NCI-H187 treated with DMSO at 0.1 percent for 48 hours (cell line): ENCODE measurements at places on chromosomes 11 and 22.

DNA sequence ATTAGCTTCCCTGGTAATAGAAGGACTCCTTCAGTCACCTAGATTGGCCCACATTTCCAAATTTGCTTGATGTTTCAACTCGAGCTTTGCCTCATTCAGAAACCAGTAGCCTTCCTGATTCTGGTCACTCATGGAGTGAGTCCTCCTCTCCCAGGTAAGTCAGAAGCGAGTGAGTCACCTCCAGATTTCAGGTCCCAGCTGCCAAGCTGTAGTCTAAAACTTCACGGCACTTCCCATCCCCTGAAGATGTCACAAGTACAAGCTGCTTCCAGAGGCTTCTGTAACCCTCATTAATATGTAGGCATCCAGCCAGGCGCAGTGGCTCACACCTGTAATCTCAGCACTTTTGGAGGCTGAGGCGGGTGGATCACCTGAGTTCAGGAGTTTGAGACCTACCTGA is 23.5 kb downstream of the ARHGAP8 start:
- DNase-seq, result no peak

DNA sequence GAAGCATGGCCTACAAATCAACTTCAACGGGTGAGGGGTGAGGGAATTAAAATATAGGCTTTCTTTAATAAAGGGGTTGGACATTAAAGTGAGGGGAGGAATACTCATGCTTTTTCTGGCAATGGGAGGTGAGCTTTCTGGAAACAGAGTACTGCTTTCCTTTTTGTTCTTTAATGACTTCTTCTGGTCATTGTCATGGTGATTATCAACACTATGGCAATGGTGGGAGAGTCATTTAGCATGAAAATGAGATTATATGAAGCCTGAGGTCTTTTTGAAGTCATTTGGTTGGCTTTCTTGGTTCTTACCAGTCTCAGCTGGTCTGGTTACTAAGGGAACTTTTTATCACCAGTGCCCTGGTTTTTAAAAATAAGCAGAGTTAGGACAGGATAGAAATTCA is 475.8 kb upstream of the LRRC4C start:
- DNase-seq, result no peak

- DNase-seq, result no peak
Measured at GRCh38 chr11:131602431-131602830, 232.0 kb downstream of the NTM start.

GRCh38 chr22:31958625-31959239 is 14.4 kb downstream of the YWHAH start:
- no peak for DNase-seq

DNA sequence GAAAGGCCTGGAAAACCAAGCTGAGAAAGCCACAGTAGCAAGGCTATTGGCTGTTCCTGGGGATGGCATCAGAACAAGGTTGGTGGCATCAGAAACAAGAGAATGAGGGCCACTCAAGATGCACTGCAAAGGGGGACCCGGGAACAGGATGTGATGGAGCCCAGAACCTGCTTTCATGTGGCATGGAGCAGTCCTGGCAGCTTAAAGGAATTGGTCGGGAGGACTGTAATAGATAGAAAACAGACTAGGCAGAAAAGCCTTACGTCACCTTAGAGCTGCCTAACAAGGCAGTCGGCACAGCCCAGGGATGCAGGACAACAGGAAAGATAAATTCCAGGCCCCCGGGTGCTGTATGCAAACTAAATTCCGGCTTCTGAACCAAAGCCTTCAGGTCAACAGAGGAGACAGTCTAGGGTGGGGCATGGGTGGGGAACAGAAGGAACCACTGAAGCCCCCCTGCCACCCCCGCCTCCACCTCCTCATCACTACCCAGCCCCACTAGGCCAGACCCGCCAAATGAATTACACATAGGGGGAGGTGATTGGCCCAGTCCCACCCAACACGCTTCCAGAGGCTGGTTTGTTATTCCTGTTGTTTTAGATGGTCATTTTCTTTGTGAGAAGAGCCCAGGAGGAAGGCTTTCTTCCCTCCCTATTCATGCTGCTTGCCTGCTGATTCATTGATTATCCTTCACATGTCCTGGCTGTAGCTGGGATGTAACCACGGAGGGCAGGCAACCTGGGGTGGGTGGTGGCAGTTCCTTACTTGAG is 25.7 kb upstream of the LRRC55 start:
- DNase-seq, result no peak

DNA sequence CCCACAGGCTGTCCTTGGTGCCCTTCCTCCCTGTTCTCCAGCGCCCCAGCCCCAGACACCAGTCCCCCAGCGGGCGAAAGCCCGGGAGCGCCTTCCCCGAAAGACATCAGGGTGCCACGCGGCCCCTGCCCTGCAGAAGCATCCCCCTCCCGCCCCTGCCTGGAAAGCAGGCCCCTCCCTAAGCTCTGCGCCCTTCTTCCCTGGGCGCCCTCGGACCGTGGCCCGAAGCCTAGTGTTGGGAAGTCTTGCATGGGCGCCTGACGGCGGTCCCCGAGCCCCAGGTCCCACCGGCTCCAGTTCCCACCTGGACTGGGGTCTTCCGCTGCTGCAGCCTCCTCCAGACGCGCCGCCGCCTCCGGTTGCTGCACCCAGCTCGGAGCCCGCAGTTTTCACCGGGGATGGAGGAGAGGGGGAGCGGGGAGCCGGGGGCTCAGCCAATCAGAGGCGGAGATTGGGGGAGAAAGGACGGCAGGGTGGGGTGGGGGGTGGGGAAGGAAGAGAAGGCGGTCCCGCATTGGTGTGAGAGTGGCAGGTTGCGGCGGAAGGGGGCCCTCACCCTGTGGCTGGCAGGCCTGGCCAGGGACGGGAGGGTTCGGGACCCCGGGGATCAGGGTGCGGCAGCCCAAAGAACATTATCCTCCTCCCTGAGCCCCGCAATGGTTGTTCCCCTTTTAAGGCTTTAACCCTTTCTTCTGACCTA is at the start of gene THY1:
Gene THY1 (minus strand): TSS at position 364 of the 700 bp plus-strand sequence. CDS start 2,267 bp downstream, outside the sequence.
- DNase-seq, result no peak

DNA sequence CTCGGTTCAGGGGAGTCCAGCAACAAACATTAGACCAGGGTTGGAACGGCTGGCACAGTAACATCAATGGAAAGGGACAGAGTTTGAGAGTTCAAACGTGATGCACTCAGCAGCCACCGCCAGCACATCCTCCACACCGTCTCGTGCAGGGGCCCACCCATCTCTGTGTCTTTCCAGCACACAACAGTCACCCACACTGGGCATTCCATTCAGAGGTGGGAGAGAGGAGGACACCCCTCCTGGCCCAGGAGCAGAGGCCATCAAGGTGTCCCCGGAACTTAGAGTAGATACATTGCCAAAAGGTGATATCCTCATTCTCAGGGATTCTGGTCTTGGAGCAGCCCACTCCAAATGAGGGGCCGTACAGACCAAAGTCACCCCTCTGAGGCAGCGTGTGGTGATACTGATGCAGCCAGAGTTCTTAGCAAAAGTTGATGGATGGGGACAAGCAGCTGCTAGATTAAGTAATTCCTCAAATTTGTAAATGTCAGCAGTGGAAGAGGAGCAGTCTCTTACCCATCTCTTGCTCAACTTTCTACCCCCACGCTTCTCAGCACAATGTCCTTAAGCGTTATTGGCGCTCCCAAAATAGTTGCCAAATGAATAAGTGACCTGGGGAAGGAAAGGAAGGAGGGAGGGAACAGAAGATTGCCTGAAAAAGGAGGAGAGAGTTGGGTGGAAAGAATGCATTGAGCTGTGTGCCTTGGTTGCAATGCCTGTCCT is 5.5 kb downstream of the SNAP29 start:
- no peak for DNase-seq

- no peak for DNase-seq
Measured at GRCh38 chr11:79485694-79486093, 44.9 kb upstream of the TENM4 start.

GRCh38 chr11:79406376-79406775 is 34.5 kb downstream of the TENM4 start:
- DNase-seq, result no peak

GRCh38 chr11:126363706-126364248 is 8.3 kb downstream of the ST3GAL4 start:
- no peak for DNase-seq

GRCh38 chr22:43714104-43714503 is 98.0 kb downstream of the EFCAB6 start:
- DNase-seq, result no peak

DNA sequence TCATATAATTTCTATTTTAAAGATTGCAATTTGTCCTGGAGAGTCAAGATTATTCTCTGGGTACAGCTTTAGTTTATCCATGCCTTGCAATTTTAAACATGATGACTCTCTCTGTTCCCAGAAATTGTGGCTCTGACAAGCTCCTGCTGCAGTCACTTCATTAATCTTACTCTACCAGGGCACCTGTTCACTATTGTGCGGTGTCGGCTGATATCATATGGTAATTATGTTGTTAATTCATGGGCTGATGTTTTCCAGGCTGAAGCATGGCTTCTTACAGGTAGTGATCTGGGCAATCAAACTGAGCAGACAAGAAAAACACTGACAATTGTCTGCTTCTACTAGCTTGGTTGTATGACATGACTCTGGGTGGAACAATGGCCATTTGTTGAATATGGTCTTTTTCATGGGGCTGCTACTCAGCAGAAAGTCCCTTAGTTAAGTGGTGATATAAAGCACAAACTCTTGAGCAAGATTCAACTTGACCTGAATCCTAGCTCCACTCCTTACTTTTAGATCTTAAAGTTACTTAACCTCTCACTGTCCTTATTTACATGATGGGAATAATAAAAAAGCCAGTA is 230.7 kb downstream of the FAT3 start:
- no peak for DNase-seq

DNA sequence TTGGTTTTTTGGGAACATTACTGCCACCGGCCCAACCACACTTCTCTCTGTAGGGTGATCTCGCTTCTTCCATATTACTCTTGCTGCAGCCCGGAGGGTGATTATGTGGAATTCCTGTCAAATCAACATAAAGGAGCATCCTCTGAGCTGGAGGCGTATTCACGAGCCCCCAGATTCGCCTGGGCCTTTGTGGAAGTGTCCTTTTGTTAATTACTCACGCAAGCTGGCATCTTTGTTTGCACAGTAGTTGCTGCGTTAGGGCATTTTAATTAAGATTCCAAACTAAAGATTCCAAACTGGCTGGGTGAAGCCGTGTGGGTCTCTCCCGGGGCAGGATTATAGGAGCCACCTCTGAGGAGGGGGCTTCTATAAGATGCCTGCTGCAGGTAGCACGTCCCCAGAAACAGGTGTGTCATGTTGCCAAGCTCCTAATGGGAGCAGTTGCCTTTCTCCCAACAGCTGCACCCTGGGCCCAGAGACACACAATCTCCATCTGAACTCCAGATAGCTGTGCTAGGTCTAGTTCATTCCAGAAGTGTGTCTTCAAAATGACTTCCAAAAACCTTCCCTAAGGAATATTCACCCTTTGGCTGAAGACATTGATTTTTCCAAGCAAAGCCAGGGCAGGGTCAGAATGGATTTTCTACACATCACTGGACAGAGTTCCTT is 40.9 kb downstream of the SHISAL1 start:
- no peak for DNase-seq

DNA sequence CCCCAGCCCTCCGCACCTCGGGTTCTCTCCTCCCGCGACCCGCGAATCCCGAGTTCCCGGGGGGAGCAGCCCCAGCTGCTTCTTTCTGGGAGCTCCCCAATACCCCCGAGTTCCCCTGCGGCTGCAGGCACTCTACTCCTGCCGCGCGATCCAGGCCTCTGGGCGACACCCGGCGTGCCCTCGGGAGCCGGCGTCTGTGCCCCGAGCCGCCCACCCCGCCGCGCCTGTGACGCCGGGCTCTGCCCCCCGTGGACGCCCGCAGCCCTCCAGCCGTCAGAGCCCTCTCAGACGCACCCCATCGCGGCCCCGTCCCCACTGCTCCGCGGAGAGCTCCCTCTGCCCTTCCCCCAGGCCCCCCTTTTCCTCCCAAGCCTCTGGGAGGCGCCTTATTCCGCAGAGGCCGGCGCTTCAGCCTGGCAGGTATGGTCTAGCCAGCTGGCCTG is 422 bp downstream of the GLB1L2 start:
- DNase-seq, result no peak

GRCh38 chr22:28949788-28950187 is 66.4 kb downstream of the ZNRF3 start:
- DNase-seq, result no peak

- no peak for DNase-seq
Measured at GRCh38 chr11:94059065-94059464, 37.9 kb downstream of the HEPHL1 start.

- no peak for DNase-seq
Measured at GRCh38 chr11:19595840-19596751, 116.5 kb upstream of the NAV2 start.
